Activated CD4-positive, alpha-beta T cell treated with anti-CD3 and anti-CD28 coated beads for 36 hours (primary cell): ENCODE measurements at places on chromosomes 12 and 14. TPM values are rescaled to one million over a fixed set of nuclear protein-coding genes. Genes with fewer than 3 reads are reported as not detected.
A peak's percentile ranks its signal among the peaks of the same experiment; 100 is the strongest.

The LYZ gene
- total RNA-seq, result not detected

The RD3L gene
- not detected for total RNA-seq

The DEPDC4 gene
- total RNA-seq, result 2.9 TPM

The PSMC1 gene
- total RNA-seq, result 77.3 TPM

The ITGB7 gene
- total RNA-seq, result 77.6 TPM

The TDRD9 gene
- 0.42 TPM for total RNA-seq

The IAPP gene
- not detected for total RNA-seq

DNA sequence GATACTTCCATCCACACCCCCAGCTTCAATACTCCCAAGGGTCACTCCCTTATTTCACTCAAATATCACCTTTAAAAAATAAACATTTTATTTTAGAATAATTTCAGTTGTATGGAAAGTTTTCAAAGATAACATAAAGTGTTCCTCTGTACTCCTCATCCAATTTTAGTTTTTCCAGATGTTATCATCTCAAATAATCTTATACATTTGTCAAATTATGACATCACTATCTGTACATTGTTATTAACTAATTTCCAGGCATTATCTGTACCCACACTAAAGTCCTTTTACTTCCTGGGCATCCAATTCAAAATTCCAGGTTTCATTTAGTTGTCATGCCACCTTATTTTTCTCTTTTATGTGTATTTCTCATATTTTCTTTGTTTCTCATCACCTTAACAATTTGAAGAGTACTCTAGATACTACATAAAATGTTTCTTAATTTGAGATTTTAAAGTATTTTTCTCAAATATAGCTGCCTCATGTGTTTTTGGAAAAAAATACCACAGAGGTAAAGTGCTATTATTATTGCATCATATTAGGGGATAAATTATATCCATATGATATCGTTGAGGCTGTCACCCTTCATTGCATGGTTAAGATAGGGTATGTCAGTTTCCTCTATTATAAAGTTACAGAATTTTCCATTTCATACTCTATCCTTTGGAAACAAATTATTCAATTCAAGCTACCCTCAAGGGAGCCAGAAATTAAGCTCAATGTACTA is 571.0 kb downstream of the SLC6A15 start:
- H3K27me3 ChIP-seq, result no peaks in the 10 kb centered on the region
- DNase-seq, result no peak
- no peaks in the 10 kb centered on the region for H3K4me1 ChIP-seq
- H3K27ac ChIP-seq, result no peak overlapping the region

GRCh38 chr12:16870845-16871244 is 264.9 kb upstream of the LMO3 start:
- DNase-seq, result no peak
- H3K36me3 ChIP-seq, result no peaks in the 10 kb centered on the region
- H3K27me3 ChIP-seq, result no peaks in the 10 kb centered on the region

GRCh38 chr12:83505586-83505985 is 818.9 kb downstream of the TMTC2 start:
- H3K36me3 ChIP-seq, result no peaks in the 10 kb centered on the region
- no peak overlapping the region for H3K27ac ChIP-seq
- no peak overlapping the region for H3K4me3 ChIP-seq
- no peaks in the 10 kb centered on the region for H3K4me1 ChIP-seq
- H3K27me3 ChIP-seq, result no peaks in the 10 kb centered on the region

DNA sequence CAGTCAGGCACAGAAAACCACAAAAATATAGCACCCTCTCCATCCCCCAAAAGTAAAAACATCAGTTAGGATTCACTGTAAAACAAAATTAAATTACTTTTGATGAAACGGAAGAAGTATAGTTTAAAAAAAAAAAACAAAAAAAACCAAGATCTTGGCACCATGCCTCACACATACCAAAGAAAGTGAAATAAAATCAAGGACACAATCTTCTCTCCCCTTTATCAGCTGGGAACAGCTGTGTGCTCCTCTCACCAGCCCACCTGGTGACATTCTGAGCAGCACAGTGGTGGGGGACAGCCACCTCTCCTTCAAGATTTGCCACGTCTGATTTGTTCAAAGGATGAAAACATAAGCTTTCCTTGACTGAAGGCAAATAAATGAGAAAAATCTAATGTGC is 55.5 kb downstream of the ESR2 start:
- peaks cover under 1% of the 10 kb centered on the region for H3K4me1 ChIP-seq
- no peak for DNase-seq
- H3K4me3 ChIP-seq, result no peak overlapping the region
- no peaks in the 10 kb centered on the region for H3K36me3 ChIP-seq
- no peak overlapping the region for H3K27ac ChIP-seq

DNA sequence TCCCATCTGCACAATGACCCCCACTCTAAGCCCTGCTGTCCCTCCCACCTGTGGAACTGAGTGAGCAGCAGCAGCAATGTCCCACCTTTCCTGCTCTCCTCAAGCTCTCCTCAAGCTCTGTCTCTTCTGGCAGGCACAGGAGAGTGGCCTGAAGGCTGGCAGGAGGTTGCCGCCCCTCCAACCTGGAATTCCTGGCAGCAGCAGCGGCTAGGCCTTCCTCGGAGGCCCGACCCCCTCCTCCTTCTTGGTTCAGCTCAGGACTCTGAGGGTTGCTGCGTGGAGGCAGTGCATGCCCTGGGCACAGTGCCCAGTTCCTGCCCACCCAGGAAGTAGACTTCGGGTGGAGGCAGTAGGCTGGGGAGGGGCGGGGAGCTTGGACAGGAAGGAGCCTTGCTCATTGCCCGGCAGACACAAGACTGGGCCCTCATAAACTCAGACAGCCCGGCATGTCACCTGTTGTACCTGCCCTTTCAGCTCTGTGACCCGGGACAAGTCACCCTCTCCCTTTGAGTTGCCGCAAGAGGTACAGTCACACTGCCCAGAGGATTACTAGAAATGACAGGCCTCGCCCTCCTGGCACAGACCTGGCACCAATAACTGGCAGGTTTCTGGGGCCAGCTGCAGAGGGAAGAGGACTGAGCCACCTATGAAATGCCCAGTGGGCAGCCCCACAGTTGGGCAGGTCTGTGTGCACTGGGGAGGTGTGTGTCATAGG is 2.1 kb upstream of the SERPINA1 start:
- peak overlapping the region; percentile 76 for H3K4me3 ChIP-seq

GRCh38 chr12:91182636-91183455 is at the start of gene DCN:
Gene DCN, minus strand, starts transcription at chr12:91182817. Its CDS starts 4,265 bp downstream, at chr12:91178552.
- no peaks in the 10 kb centered on the region for H3K4me1 ChIP-seq
- no peak for DNase-seq
- no peaks in the 10 kb centered on the region for H3K36me3 ChIP-seq
- no peak within 1 kb of the TSS for H3K27ac ChIP-seq

GRCh38 chr14:99649219-99649618 is 4.3 kb downstream of the HHIPL1 start:
- H3K27me3 ChIP-seq, result peaks cover 24% of the 10 kb centered on the region
- DNase-seq, result no peak
- no peaks in the 10 kb centered on the region for H3K36me3 ChIP-seq
- H3K27ac ChIP-seq, result no peak overlapping the region

DNA sequence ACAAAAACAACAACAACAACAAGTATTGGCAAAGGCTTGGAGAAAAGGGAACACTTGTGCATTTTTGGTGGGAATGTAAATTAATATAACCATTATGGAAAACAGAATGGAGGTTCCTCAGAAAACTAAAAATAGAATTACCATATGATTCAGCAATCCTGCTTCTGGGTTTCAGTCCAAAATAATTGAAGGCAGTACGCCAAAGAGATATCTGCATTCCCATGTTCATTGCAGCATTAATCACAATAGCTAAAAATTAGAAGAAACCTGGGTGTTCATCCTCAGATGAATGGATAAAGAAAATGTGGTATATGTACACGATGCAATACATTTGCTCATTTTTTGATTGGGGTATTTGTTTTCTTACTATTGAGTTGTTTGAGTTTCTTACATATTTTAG is 813.0 kb downstream of the NRXN3 start:
- DNase-seq, result no peak
- H3K27ac ChIP-seq, result no peak overlapping the region
- H3K36me3 ChIP-seq, result no peaks in the 10 kb centered on the region
- no peaks in the 10 kb centered on the region for H3K4me1 ChIP-seq
- no peak overlapping the region for H3K4me3 ChIP-seq

GRCh38 chr12:12486661-12487240 is 75.9 kb downstream of the DUSP16 start:
- H3K27me3 ChIP-seq, result no peaks in the 10 kb centered on the region
- peaks cover 49% of the 10 kb centered on the region for H3K36me3 ChIP-seq
- H3K4me1 ChIP-seq, result peaks cover 57% of the 10 kb centered on the region
- DNase-seq, result no peak
- H3K4me3 ChIP-seq, result no peak overlapping the region

DNA sequence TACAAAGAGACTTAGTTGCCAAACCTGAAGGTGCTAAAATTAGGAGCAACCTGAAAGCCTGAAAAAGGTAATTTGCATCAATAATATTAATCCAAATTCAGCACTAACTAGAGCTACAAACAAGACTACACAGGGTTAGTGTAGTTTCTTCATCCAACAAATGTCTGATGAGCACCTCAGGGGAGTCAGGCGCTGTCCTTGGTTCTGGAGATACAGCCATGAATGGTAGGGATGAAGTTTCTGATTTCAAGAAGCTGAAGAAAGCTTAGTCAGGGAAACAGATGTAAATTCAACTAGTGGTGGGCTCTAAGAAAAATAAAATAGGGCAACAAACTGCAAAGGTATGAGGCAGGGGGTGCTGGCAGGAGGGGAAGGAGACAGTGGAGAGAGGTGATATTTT is 266.3 kb downstream of the GLT1D1 start:
- H3K27me3 ChIP-seq, result peaks cover 2% of the 10 kb centered on the region
- no peaks in the 10 kb centered on the region for H3K4me1 ChIP-seq
- no peaks in the 10 kb centered on the region for H3K36me3 ChIP-seq
- no peak overlapping the region for H3K27ac ChIP-seq

DNA sequence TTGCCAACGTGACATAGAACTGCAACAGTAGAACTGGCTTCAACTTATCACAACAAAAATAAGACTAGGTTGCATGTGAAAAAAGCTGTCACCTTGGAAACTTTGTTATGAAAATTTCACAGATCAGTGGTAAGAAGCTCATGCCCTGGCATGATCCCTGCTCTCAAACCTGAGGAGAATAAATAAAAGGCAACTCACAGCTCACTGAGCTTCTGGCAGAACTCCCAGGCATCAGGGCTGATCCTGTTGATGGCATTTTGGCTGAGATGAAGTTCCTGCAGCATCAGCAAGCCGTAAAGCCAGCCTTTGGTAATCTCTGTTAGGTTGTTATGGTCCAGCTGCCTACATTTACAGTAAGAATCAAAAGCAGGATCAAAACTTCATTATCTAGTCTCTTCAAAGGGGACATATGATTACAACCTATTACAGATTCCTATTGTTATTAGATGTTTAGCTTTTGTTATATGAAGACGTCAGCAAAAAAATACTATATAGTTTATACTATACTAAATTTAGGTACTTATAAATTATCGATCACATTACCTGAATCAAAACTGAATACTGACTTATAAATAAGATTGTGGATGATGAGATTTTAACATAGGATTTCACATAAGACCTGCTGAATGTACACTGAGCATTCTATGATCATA is 32.0 kb downstream of the LRIG3 start:
- no peak overlapping the region for H3K27ac ChIP-seq
- no peaks in the 10 kb centered on the region for H3K36me3 ChIP-seq
- no peaks in the 10 kb centered on the region for H3K4me1 ChIP-seq
- no peak overlapping the region for H3K4me3 ChIP-seq
- H3K27me3 ChIP-seq, result no peaks in the 10 kb centered on the region

GRCh38 chr12:44976246-44976645 is 74.7 kb downstream of the DBX2 start:
- no peak overlapping the region for H3K4me3 ChIP-seq
- H3K27ac ChIP-seq, result no peak overlapping the region
- no peaks in the 10 kb centered on the region for H3K27me3 ChIP-seq
- no peak for DNase-seq
- no peaks in the 10 kb centered on the region for H3K4me1 ChIP-seq

DNA sequence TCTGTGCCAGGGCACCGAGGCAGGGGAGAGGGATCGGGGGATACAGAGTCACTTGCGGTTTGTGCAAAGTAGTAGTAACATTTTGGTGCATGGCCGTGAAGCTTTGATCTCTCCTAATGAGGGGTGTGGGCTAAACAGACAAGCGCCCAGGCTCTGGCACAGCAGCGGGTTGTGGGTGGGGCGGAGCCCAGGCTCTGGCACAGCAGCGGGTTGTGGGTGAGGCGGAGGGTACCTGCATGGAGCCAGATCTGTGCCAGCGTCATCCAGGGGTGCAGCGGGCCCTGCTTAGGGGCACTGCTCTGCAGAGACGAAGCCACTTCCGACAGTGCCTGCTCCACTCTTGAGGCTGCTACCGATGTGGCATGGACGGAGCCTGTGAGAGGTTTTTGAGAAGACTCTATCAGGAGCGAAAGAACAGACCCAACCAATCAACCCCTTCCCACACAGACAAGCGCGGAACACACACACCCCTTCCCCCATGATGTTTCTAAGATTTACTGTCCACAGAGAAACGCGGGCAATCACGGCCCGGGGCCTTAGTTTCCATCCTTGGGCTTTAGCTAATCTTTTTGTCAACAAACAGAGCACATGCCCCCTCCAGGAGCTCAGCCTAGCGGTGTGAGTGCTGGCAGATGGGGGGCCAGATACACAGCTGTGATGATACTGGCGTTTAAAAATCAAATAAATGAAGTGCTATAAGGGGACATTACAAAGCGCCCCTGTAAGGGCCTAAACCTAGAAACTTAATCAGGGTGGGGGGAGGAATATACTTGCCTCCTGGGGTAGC is 196.6 kb downstream of the CALM1 start:
- DNase-seq, result no peak
- no peak overlapping the region for H3K27ac ChIP-seq
- H3K4me3 ChIP-seq, result no peak overlapping the region
- no peaks in the 10 kb centered on the region for H3K4me1 ChIP-seq
- H3K27me3 ChIP-seq, result no peaks in the 10 kb centered on the region
